ENCODE measurements at places on chromosomes 5 and 9. TPM values are rescaled to one million over a fixed set of nuclear protein-coding genes. Genes with fewer than 3 reads are reported as not detected.

DNAJC25 gene
- total RNA-seq, result 12.0 TPM

SPATA6L gene
- 1.9 TPM for total RNA-seq

RANBP17 gene
- 1.6 TPM for total RNA-seq

VLDLR gene
- total RNA-seq, result 17.1 TPM

TYRP1 gene
- total RNA-seq, result not detected

PHYHD1 gene
- 0.38 TPM for total RNA-seq

WWC1 gene
- total RNA-seq, result 91.1 TPM

SLC9A3 gene
- 2.1 TPM for total RNA-seq

KCNMB1 gene
- total RNA-seq, result not detected

ARL14EPL gene
- total RNA-seq, result 0.10 TPM

All from A549 treated with dexamethasone at 1 μM for 4 hours (cell line).